Thoracic aorta endothelial cell (primary cell): ENCODE measurements at places on chromosomes 13 and 19. TPM values are rescaled to one million over a fixed set of nuclear protein-coding genes. Genes with fewer than 3 reads are reported as not detected.

Gene ZNF302
- 18.2 and 22.1 TPM in 2 replicates for total RNA-seq

Gene MLLT1
- total RNA-seq, result 19.8 and 23.0 TPM in 2 replicates

Gene HIPK4
- not detected in 2 replicates for total RNA-seq

Gene CEACAM1
- total RNA-seq, result 0.66 and 1.5 TPM in 2 replicates

Gene GZMM
- not detected in 2 replicates for total RNA-seq

Gene ZNF66
- 6.0 and 6.4 TPM in 2 replicates for total RNA-seq

Gene DCT
- not detected in 2 replicates for total RNA-seq

Gene ICAM4
- total RNA-seq, result 0.29 and 0.40 TPM in 2 replicates

Gene MBOAT7
- 64.0 and 112 TPM in 2 replicates for total RNA-seq

Gene COL5A3
- under 0.01 TPM in 1 of 2 replicates, not detected in the other for total RNA-seq

Gene CNN1
- 0.13 TPM in 1 of 2 replicates, not detected in the other for total RNA-seq

Gene SLC8A2
- not detected in 2 replicates for total RNA-seq

Gene CCDC169
- 4.9 and 6.8 TPM in 2 replicates for total RNA-seq

Gene CCL25
- total RNA-seq, result not detected in 2 replicates

Gene ZNF700
- total RNA-seq, result 9.4 and 9.7 TPM in 2 replicates

Gene PTPRH
- total RNA-seq, result 0.22 and 0.53 TPM in 2 replicates

Gene DPF1
- 1.4 and 2.1 TPM in 2 replicates for total RNA-seq

Gene ARGLU1
- 105 and 126 TPM in 2 replicates for total RNA-seq

Gene BCAM
- 14.5 and 27.0 TPM in 2 replicates for total RNA-seq

Gene CGB1
- not detected in 2 replicates for total RNA-seq

Gene ZIC2
- 0.14 TPM in 1 of 2 replicates, not detected in the other for total RNA-seq

Gene FCHO1
- total RNA-seq, result 0.93 and 1.7 TPM in 2 replicates

Gene SRRM5
- 0.07 and 0.27 TPM in 2 replicates for total RNA-seq

Gene ALOX5AP
- not detected in 2 replicates for total RNA-seq

Gene CACNG7
- total RNA-seq, result 0.22 and 0.66 TPM in 2 replicates

Gene KLK6
- 0.14 TPM in 1 of 2 replicates, not detected in the other for total RNA-seq

Gene PTH2
- total RNA-seq, result not detected in 2 replicates

Gene CLC
- total RNA-seq, result not detected in 2 replicates

Gene GIPR
- total RNA-seq, result not detected in 2 replicates

Gene TPTE2
- not detected in 2 replicates for total RNA-seq

Gene NLRP7
- total RNA-seq, result under 0.01 TPM in 1 of 2 replicates, not detected in the other

Gene SPACA4
- not detected in 2 replicates for total RNA-seq

Gene RASGRP4
- total RNA-seq, result not detected in 2 replicates

Gene THSD1
- 41.3 and 41.4 TPM in 2 replicates for total RNA-seq

Gene LGALS13
- not detected in 2 replicates for total RNA-seq

Gene TUBB4A
- total RNA-seq, result not detected in 2 replicates

Gene LATS2
- 54.9 and 61.8 TPM in 2 replicates for total RNA-seq

Gene KIRREL2
- total RNA-seq, result not detected in 2 replicates

Gene CYP4F3
- total RNA-seq, result under 0.01 and 0.07 TPM in 2 replicates
